ENCODE measurements at places on chromosomes 12 and 14.

- peak; percentile 76 for DNase-seq
These were observed 21.2 kb downstream of the PRPF40B start for GRCh38 chr12:49644620-49644994.

DNA sequence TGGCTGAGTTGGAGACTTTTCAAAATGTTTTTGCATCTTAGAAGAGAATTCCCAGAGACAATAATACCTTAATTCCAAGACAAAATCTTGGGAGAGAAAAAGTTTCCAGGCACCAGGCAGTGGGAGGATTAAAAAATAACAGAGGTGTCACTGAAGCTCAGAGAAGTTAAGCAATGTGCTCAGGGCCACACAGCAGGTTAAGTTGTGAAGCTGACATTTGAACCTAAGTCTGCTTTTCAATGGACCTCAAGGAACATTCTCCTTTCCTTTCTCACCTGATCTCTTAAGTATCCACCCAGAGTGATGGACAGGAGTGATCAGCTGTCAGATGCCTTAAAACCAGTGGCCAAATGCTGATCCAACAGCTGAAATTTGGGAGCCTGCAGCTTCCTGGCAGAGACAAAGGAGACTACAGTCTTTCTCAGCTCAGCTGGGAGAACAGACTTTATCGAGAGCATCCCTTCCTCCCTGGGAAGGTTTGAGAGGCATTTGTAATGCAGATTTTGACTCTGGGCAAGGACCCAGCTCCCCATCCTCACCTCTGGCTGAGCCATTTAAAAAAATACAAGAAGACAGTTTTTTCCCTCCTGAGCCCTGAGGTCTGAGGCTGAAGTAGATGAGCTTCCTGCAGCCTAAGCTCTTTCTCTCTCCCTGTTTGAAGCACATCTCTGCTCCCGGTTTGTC is 174.9 kb upstream of the RPH3A start:
- DNase-seq, result no peak

GRCh38 chr12:118704527-118705241 is 276.7 kb upstream of the SRRM4 start:
- DNase-seq, result no peak

DNA sequence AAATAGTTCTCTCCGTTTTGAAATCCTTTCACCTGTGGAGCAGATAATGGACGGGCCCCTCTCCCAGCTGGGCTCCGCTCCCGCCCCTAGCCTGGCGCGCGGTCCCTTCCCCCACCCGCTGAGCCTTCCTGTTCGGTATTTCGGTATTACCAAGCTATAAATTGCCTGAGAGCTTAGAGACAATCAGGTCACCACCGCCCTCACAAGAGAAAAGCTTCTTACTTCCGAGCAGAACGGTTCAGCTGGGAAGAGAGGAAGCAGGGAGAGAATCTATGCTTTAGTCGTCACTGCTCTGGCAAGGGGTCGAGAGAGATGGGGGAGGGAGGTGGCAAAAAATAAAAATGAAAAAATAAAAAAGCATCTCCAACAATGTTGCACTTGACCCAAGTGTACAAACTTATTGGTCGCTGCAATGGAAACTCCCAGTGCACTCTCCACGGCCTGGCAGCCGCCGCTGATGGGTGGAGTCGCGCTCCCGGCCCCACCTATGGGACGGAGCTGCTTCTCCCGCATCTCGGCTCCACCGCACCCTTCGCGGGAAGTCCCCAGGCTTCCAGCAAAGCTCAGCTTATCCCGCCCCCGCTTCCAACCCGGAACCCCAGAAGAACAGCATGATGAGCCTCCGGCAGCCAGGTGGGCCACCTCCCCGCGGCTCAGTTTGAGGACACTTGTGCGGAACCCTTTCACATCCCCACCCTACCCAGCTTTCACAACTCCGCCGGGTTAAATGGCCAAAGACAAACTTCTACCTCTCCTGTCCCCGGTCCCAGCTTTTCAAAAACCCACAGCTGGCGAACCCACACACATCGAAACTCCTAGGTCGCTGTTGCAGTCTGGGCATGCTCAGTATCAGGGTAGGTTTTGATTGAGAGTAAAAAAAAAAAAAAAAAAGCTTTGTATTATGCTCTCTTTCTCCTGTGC is 832 bp upstream of the SYT1 start:
- DNase-seq, result peak; percentile 54

DNA sequence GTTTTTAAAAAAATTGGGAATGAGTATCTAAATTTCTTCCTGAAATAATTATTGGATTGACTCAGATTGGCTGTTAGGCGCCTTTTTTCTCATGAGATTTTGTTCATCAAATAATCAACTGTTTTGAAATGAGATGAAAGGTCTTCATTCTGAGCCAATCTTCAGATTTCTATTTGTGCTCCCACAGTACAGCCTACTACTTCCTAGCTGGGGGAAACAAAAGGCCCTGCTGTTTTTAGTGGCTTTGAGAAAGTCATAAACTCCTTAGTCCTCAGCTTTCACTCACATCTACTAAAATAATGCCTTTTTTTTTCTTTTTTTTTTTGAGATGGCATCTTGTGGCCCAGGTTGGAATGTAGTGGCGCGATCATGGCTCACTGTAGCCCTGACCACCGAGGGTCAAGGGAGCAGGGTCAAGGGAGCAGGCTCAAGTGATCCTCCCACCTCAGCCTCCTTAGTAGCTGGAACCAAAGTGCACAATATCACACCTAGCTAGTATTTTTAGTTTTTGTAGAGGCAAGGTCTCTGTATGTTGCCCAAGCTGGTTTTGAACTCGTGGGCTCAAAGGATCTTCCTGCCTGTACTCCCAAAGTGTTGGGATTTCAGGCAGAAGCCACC is 15.2 kb downstream of the NACA start:
- DNase-seq, result no peak

DNA sequence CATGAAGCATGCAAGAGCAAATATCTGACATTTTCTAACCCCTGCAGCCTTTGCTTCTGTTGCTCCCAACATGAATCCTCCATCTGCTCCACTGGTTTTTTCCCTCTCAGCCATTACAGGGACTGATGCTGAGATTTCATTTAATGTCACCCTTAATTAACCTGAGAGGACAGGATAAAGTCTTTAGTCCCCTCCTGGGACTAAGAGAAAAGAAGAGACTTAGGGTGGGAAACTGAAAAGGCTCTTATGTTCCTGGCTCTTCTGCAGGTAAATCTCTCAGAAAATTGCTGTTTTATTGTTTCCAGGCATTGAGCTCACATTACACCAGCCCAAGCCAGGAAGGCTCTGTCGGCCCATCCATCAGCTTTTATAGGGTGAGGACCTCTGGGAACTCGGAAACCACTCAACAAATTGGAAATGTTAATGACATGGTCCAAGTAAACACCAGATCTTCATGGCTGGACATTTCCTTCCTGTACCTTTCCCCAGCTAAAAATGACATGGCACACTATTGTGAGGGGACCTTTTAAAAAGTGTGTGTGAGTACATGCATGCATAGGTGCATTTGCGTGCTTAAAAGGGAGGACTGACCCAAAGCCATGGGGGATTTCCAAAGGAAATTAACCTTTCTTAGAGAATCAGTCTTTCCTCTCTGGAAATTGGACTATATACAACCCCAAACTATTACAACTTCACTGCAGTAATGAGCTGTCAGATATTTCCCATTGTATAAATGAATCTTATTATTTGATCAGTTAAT is 408.1 kb upstream of the TMTC1 start:
- no peak for DNase-seq

GRCh38 chr14:97820781-97821180 is 1023.6 kb downstream of the VRK1 start:
- DNase-seq, result no peak

GRCh38 chr12:42091769-42092168 is 52.9 kb downstream of the GXYLT1 start:
- no peak for DNase-seq

DNA sequence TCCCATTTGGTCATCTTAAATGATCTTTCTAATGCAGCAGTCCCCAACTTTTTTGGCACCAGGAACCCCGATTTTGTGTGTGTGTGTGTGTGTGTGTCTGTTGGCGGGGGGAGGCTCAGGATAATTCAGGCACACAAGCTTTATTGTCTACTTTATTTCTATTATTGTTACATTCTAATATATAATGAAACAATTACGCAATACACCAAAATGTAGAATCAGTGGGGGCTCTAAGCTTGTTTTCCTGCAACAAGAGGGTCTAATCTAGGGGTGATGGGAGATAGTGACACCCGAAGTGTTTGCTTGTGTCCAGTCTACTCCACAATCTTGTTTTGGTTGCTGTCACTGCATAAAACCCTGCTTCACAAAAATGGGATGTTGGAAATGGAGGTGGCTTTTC is 621.1 kb upstream of the LRFN5 start:
- DNase-seq, result no peak

DNA sequence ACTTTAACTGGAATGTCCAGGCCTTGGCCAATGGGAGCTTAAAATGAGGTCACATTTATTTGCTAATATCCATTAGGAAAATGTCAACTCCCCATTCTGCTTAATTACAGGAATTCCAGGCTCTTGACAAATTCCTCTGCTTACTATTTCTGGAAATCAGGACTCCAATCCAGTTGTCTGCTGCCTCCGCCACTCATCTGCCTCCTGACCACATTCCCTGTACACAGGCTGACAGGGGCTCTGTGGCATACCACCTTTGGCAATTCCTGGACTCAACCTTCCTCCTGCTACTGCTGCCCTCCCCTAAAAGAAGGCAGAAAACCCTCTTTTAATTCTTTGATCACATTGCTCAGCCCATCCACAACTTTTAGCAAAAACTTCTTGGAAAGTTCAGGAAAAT is 37.9 kb downstream of the KICS2 start:
- DNase-seq, result no peak
